Right kidney (tissue), 9 donors: ENCODE measurements at places on chromosomes 6 and 20.

- no peak for DNase-seq
Observed at GRCh38 chr6:48553467-48554189, 442.6 kb upstream of the PTCHD4 start.

DNA sequence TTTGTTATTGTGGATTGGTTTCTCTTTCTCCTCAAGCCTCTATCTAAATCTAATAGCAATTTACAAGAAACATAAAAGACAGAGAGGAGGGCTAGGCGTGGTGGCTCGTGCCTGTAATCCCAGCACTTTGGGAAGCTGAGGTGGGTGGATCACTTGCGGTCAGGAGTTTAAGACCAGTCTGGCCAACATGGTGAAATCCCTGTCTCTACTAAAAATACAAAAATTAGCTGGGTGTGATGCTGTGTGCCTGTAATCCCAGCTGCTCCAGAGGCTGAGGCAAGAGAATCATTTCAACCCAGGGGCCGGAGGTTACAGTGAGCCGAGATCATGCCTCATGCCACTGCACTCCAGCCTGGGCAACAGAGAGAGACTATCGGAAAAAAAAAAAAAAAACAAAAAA is 46.6 kb downstream of the SLC2A12 start:
- DNase-seq = no peak

GRCh38 chr20:33119725-33120720 is 40.6 kb downstream of the BPIFB4 start:
- DNase-seq = no peak

GRCh38 chr20:3068075-3068474 is 3.3 kb upstream of the OXT start:
- DNase-seq = no peak

- peak; percentile 13 for DNase-seq
Observed at GRCh38 chr20:2874456-2874855, 1.2 kb downstream of the PTPRA start.

- no peak for DNase-seq
Observed at GRCh38 chr6:26161322-26161721, 74.1 kb downstream of the HFE start.

GRCh38 chr6:149233056-149233715 is 84.3 kb upstream of the TAB2 start:
- DNase-seq = no peak

DNA sequence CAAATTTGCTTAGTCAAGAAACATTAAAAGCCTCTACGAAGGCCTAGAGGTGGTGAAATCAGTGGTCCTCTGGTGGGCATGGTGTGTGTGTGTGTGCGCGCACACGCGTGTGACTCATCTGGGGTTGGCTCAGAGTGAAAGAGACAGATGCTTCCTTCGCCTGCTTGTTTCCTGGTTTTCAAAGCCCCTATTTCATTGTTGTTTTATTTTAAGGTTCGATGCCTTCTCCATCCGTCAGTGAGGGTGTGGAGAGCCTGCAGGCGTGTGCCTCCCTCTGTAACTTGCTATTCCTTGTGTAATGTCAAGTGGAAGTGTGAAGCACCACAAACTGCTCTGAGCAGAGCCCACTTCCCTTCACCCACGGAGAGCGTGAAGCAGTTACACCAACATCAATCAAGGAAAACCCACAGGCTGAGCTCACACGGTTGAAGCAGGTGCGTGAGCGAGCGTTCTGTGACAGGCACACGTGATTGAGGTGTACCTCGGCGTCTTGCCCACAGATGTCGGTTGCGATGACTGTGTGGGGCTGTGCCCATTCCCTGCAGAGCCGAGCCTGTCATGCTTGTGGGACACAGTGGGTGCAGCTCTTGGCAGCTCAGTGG is 233.9 kb downstream of the PRL start:
- DNase-seq = no peak

DNA sequence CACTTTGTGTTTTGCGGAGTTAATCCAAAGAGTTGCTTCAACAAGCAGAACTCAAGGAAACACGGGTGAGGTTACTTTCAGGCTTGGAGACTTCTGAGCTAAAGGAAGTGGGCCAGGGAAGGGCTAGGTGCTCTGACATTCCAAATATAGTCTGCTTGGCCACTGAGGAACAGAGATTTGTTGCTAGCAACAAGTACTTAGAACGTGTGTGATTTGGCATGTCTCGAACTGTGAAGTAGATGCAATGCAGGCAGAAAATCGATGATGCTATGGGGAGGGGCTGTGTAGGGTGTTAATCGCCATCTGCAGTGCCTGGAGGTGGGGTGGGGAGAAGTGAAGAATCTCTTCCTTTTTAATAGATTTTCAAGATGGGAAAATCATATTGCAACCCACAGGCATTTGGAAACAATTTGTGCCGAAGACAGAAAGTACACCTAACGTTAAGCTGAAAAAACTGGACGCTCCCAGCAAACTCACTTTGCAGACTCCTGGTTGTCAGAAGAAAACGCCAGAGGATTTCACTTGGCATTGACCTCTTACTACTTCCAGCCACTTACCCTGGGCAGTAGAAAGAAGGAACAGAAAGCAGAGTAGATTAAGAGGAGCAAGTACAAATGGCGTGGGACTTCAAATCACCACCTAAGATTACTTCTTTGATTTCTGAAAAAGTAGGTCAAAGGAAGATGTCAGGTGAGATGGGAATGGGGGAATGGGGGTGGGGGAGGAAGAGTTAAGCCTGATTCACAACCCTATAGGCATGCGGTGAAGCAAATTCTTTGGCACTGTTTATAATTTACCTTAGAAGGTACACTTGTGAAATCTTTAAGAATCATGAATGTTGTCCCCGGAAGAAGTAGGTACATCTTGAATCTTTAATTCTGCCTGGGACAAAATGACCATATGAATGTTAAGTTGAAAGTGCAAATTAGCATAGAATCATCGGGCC is 314.1 kb downstream of the CD83 start:
- DNase-seq = no peak

- DNase-seq = peak; percentile 72
Observed at GRCh38 chr6:31680226-31681134, at the start of gene LY6G5C. TSS of gene LY6G5C (minus strand) at chr6:31681067. CDS start at chr6:31680373, 694 bp downstream.

DNA sequence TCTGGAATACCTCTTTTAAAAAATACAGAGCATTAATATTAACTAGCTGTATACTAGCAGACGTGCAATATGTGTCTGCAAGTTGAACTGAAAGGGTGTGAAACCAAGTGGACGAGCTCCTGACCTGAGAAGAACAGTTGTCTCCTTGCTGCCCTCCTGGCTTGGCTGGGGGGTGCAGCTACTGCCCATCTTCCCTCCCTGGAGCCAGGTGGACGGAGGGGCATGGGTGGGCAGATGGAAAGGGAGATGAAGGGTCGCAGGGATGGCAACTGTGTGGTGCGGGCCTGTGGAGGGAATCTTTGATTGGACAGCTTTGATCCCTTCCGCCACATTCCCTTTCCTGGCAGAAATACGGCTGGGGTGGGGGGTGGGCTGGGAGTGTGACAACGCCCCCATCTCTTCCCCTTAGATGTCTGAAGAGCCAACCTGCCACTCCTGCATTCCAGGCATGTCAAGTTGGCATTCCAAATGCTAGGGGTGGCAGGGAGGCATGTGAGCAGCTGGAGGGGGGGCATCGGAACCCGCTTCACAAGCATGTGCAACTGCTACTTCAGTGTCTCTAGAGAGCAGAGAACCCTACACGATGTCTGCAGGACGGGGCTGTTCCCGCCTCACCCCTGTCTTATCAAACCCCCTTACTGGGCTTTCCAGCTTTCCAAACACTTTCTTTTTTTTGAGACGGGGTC is 37.3 kb downstream of the SRSF3 start:
- DNase-seq = no peak

DNA sequence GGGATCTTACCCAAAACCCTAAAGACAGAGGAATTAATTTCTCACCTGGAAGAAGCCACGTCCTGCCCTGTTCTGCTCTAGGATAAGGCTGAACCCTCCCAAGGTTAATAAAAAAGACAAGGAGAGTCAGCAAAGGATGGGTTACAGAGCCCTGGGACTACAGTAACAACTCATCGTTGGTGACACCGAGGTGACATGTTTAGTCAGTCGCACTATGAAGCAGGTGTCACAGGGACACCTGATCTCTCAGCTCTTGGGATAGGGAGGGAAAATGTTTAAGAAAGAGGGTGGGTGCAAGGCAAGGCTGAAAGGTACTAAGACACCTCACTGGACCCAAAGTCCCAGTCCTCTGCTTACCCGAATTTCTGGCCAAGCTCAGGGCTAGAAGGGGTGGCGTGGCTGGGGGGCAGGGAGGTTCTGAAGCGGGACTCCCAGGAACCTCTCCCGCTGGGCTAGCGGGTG is 562 bp downstream of the MOCS1 start:
- no peak for DNase-seq

- no peak for DNase-seq
Observed at GRCh38 chr6:142816031-142816430, 128.9 kb downstream of the HIVEP2 start.

GRCh38 chr6:87755708-87756671 is 54.0 kb upstream of the AKIRIN2 start:
- no peak for DNase-seq

DNA sequence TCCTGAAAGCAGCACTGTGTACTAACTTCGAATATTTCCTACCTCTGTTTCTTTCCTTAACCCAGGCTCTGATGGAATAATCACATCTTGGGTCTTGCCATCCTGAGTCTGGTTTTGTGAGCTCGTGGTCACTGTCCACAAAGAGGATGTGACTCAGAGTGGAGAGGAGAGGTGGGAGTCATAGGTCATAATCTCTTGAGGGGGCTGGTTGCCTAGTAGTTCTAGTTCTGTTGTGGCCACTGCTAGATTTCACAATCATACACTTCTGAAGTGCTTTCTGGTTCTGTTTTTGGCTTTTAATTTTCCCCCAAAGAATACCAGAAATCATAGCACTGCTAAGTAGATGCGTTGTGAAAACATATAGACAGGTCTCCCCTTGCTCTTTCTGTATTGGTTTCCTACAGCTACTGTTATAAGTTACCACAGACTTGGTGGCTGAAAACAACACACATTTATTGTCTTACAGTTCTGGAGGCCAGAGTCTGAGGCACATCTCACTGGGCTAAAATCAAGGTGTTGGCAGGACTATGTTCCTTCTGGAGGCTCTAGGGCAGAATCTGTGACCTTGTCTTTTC is 102.8 kb downstream of the NRSN1 start:
- no peak for DNase-seq

- DNase-seq = no peak
Observed at GRCh38 chr6:16043171-16044135, 85.4 kb upstream of the MYLIP start.

GRCh38 chr6:157905590-157906342 is 75.9 kb upstream of the SYNJ2 start:
- DNase-seq = no peak

GRCh38 chr6:144590532-144590931 is 305.4 kb downstream of the UTRN start:
- no peak for DNase-seq

DNA sequence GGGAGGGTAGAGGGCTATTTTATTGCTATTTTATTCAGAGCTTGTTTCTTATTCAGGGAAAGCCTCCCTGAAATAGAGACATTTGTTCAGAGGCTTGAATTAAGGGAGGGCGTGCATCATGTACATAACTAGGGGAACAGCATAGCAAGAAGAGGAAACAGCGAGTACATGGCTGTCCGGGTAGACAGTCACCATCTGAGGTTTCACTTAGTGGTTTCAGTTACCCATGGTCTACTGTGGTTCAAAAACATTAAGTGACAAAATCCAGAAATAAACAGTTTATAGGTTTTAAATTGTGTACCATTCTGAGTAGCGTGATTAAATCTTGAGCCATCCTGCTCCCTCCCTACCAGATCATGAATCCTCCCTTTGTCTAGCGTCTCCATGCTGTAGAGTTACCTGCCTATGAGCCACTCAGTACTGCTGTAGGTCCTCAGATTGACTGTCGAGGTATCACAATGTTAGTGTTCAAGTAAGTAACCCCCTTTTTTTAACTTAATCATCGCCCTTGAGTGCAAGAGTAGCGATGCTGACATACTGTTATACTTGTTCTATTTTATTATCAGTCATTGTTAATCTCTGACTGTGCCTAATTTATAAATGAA is 791.5 kb downstream of the TFAP2A start:
- DNase-seq = no peak

GRCh38 chr6:24802271-24803059 is 3.7 kb upstream of the ARMH2 start:
- DNase-seq = no peak

DNA sequence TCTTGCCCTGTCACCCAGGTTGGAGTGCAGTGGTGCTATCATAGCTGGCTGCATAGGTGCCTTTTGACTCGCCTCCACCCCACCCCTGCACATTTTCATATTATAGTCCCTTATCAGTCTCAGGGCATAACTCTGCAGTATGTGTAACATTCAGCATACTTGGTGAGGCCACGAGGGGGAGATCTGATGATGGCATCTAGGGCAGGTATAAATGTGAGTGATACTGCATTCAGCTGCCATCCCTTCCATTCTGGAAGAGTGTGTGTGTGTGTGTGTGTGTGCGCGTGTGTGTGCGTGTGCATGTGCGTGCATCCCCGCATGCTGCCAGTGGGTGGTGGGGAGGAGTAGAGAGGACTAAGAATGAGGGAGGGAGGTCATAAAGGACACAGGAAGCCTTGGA is 81.4 kb downstream of the JARID2 start:
- DNase-seq = no peak

DNA sequence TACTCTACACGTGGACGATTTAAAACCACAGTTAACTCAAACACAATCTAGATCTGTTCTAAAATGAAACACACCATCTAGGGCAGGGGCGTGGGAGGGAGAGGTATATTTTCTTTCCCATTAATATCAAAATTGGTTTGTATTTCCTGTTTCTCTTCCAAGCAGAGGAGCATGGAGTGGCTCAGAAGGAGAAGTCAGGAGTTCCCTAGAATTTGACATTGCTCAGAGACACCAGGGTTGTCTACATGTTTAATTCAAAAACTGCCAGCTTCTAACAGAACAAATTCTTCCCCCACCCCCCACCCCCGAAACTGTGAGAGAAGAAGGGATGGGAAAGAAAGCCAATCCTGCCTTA is 2.3 kb downstream of the PREX1 start:
- DNase-seq = no peak

DNA sequence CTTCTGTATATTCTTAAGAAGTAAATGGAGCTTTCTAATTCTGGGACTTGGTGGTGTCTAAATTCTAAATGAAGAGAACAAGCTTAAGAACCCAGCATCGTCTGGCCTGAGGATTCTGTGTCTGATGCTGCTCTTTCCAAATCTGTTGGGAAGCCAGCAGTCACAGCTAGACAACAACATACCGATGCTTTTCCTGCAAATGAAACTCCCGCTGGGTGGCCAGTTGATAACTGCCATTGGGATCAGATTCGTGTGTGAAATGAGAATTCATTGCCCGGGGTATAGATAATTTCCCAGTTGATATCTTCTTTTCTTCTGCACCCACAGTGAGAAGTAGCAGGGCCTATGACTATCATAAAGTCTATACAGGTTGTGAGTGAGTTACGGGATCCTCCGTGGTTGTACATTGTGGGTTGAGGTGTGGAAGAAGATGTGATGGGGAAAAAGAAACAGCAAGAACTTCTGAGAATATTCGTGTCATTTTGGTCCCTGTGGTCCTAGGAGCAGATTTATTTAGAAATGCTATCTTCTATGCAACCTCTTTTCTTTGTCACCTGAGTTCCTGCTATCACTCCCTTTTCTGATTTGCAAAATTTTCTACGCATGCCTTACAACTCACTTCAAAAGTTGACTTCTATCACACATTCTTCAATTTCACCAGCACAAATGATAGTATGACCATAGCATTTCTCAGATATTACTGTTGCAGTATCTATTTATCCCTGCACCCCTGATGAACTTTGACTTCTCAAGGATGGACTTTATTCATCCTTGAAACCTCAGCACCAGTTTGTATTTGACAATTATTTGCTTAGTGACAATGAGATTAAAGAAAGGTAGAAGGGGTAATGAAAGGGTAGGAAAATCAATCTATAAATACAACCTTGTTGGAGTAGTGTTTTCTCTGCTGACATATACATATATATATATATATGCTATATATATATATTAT is 10.4 kb downstream of the NOX3 start:
- DNase-seq = no peak

- no peak for DNase-seq
Observed at GRCh38 chr6:137016356-137016755, 28.4 kb downstream of the IL20RA start.
